AG08395 (cell line): ENCODE measurements at places on chromosomes 12 and 14.

DNA sequence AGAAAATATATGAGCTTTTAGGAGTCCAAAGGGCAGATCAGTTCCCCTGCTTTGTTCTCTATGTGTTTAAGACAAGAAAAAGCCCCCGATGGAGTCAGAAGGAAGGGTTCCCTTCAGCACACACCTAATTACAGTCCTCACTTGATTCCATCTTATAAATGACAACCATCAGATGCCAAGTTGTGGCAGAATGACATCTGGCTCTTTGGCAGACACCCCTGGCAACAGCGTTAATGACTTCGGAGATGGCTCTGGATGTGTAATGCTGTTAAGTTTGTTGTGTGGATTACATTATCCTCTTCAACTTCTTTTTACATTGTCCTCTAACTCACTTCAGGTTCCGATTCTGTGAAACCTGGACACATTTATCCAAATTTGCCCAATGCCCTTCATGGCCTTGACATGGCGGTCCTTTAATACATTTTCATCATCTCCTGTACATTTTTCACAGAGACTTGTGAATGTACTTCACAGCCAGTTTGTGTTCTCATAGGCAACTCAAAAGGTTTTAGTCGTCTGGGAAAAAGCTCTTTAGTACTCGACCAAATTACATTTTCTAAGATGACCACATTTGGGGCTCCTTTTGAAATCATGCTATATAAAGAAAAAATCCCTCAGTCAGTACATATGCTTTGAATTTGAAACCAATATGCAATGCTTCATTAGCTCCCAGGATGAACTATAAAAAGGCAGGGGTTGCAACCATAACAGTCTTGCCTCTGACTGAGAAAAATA lies 667.8 kb downstream of the NOVA1 start:
- DNase-seq, result no peak

GRCh38 chr12:6821591-6822425 lies at the start of gene GPR162:
GPR162 (plus strand) TSS chr12:6821821; CDS start chr12:6823899, 2,078 bp downstream.
- DNase-seq, result peak; percentile 61

GRCh38 chr14:82079553-82079952 lies 545.9 kb upstream of the SEL1L start:
- DNase-seq, result no peak

- peak; percentile 38 for DNase-seq
Measured at GRCh38 chr12:66197495-66197921, 8.5 kb downstream of the IRAK3 start.

GRCh38 chr12:97288531-97288930 lies 174.1 kb upstream of the RMST start:
- DNase-seq, result no peak

- no peak for DNase-seq
Measured at GRCh38 chr12:104095289-104095688, 31.0 kb downstream of the HCFC2 start.

DNA sequence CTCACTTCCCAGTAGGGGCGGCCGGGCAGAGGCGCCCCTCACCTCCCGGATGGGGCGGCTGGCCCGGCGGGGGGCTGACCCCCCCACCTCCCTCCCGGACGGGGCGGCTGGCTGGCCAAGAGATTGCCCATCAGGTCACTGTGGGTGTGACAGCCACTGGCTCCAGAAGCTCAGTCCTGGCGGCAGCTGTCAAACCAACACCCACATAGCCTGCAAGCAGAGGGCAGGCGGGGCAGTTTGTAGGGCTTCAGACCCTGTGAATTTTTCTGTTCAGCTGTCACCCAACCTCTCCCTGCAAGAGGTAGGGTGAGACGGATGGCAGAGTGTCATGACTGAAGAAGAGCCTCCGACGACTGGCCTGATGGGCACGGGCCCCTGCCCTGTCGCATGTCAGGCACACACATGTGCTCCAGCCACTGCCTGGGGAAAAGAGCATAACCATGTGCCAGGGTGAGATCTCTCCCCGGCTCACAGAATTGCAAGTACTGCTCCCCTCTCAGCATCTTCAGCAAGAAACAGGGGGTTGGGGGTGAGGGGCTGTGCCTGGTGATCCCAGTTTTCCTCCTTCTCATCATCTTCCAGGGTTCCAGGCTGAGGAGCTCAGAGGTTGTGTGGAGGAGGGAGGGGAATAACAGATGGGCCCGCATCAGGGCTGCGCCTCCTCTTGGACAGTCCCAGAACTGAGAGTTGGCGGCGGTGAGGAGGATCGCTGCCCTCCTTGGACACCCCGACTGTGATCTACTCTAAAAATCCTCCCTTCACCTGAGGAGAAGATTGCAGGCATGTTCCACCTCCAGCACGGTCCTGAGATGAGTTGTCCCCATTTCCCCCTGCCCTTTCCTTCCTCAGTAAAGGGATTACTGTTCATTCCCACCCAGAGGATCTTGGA lies 11.2 kb upstream of the PRPH start:
- DNase-seq, result no peak

DNA sequence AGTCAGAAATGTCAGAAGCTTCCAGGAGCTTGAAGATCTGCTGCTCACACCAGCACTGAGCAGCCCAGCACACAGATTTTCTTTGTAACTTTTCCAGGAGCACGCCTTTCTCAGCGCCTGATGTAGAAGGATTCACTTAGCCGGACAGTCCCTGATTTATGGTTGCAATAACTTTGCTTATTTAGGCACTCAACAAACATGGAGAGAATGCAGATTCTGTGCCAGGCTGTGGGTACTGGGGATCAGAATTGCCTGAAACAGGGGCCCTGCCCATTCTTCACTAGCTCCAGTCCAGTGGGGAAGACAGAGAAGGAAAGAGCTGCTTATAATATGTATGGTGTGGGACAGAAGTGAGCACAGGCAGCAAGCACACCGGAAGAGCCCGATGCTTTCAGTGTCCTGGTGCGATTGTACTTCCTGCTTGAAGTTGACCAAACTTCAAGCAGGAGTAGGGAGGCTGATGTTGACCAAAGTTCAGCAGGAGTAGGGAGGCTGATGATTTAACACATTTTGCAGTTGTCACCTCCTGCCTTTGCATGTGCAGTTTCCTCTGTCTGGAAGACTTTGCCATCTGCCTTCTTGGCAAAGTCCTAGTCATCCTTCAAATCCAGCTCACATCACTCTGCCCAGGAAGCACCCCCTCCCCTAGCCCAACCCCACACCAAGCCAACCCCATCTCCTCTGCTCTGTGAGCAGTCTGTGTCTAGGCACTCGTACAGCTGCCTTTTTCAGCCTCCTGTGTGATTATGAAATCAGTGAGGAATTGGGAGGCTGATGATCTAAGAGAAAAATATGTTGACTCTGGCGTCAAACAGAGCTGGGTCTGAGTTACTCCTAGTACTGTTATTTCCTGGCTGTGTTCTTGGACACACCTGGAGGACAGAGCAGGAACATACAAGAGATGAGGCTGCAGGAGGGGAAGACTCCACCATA lies 12.0 kb upstream of the PRIMA1 start:
- no peak for DNase-seq

DNA sequence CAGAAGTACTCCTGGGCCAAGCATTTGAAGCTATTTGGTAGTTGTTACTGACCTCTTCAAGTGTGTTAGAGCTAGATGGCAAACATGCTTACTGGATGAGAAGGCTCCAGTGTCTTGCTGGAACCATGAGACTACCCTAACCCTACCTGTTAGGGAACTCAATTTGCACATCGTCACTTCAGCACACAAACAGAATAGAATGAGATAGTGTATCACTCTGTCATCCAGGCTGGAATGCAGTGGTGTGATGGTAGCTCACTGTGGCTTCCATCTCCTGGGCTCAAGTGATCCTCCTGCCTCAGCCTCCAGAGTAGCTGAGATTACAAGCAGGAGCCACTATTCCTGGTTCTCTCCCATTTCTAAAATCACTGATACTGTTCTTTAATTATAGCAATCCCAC lies 417.0 kb upstream of the ATXN7L3B start:
- DNase-seq, result no peak

DNA sequence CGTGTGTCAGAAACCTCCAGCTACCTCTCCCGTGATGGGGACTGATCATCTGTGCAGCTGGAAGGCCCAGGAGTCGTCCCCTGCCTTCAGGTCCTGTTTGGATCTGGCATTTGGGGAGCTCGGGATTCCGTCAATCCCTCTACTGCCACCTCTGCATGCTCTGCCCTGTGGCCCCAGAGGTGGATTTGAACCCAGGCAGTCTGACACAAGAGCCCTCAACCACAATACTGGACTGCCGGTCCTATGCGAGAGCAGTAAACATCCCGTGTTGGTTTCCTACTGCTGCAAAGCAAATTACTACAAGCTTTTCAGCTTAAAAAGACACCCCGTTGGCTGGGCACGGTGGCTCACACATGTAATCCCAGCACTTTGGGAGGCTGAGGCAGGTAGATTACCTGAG lies 121.9 kb upstream of the FKBP4 start:
- DNase-seq, result no peak

DNA sequence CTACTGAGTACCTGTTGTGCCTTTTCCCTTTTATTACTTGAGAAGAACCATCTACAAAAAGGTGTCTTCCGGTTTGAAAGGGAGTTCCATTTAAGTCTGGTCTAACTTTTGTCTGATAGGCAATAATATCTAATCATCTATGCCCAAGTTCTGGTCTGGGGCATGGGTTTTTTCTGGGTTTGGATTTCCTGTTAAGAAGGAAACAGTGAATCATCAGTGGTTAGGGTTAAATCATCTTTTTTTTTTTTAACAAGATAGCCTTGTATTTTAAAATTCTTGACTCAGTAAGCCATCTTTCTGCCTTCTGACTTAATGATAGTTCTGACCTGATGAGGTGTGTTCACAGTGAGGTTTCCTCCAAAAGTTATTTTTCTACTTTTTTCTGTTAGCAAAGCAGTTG lies 29.3 kb upstream of the CPNE8 start:
- DNase-seq, result no peak

DNA sequence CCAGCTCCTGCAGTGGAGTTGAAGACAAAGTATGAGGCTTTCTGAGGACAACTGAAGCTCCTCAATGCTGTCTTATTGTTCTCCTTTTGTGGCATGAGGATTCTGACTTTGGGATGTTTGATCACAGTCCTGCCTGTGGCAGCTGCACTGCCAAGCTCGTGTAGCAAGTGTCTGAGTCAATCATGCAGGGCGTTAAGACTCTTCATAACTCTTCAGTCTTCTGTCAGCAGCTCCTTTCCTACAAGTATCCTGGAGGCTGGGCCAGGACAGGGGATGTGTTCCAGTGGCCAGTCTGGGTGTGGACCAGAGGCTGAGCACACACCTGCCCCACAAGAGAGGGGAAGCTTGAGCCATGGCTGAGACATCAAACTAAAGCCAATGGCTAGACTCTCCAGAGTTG lies 94.3 kb downstream of the PELI2 start:
- DNase-seq, result no peak

GRCh38 chr12:45988264-45988663 lies 2.1 kb downstream of the SCAF11 start:
- DNase-seq, result peak; percentile 11

GRCh38 chr14:106393742-106394141 lies 867.4 kb downstream of the TMEM121 start:
- DNase-seq, result no peak

DNA sequence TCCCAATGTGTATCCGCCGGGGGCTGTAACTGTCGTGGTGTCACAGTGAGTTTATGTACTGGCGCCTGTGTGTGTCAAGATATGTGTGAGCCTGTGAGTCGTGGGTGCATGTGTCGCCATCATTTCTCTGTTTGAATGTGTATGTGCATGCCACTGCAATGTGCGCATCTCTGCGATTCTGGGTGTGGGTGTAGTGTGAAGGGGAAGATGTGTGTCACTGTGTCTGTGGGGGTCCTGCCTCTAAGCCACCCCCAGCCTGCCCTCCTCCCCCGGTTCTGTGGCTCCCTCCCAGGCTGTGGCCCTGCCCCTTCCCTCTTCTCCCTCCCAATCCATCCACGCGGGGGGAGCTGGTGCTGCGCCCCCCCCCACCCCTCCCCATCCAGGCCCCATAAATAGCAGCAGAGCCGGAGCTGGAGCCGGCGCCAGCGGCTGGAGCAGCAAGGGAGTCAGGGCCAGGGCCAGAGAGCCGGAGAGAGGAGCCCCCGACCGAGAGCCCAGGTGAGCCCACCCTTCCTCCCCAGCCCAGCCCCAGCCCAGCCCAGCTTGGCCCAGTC lies at the start of gene CPNE6:
TSS of gene CPNE6 (plus strand) at position 419 of the 554 bp plus-strand sequence. CDS start 1,375 bp downstream, outside the sequence.
- no peak for DNase-seq

- DNase-seq, result no peak
Measured at GRCh38 chr14:67663633-67664032, 10.8 kb downstream of the VTI1B start.

DNA sequence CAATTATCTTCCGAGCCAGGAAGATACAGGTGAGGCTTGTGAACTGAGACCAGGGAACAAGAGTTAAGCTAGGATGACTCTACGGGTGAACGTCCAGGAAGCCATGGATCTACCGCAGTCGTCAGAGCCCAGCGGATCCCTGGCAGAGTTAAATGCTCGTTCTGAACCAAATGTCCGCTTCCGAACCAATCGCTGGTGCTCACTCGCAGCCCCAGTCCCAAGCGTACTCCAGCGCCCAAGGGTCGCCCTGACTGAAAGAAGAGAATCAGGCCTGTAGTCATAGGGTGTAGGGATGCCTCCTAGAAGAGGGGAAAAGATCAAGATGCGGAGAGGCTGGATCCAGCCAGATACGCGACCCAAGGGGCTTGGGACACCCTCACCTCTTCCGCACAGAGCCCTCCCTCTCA lies 283 bp downstream of the VIPAS39 start:
- DNase-seq, result peak; percentile 26

- peak; percentile 78 for DNase-seq
Measured at GRCh38 chr12:109927622-109928021, 27.5 kb downstream of the TCHP start.

DNA sequence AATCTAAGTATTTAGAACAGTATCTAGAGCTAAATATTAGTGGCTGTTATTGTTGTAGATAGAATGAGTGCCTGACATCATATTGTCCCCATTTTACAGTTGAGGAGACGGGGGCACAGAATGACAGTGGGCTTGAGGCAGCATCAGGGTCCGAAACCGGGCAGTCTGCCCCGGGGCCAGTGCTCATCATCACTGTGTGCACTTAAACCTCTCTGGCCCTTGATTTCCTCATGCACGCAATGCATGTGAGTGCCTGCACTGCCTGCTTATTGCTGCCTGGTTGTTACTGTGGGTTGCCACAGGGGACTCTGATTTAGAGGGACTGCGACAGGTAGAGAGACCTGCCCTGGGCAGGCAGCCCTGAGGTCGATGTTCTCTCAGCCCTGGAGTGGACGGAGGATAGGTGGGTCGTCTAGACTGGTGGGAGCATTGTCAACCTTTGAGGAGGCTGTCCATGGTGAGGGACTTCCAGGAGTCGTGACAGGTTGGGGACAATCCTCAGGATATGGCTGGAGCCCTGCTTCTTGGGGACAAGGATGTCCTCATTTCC lies 9.8 kb downstream of the ACVRL1 start:
- DNase-seq, result no peak

DNA sequence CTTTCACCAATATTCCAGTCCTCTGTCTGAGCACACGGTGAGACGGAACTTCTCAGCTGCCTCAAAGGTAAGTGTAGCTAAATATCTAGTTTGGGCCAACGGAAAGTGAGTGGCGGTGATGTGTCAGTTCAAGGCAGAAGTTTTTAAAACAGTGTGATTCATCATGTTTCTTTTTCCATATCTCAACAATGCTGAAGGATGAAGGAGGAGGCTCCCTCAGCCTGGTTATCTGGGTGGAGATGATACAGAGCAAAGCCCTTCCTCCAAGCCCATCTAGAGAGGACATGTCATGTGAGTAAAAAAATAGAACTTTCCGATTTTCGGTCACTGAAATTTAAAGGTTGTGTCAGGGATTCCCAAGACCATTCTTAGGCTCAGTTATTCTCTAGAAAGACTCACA lies 13.1 kb upstream of the ANP32D start:
- DNase-seq, result no peak
